ENCODE measurements at places on chromosomes 4 and X.

DNA sequence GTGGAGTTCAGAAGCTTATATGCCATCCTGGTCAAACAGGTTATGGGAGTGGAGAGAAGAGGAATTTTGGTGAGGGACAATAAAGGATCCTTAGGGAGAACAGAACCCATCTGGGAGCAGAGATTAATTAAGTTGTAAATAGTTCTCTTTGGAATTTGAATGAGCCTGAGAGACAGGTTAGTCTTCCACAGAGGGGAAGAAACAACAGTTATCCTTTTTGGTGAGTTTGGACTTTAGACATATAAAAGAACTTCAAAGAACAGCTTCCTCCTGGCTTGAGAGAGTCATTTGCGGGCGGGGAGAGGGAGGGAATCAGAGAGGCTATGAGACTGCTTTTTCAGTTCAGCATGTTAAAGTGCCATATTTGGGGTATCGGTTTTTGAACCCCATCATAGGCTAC, 793.3 kb upstream of the MAGEB2 start:
- DNase-seq = no peak
- no peaks in the 10 kb centered on the region for H3K36me3 ChIP-seq
- H3K4me3 ChIP-seq = no peak overlapping the region
- no peaks in the 10 kb centered on the region for H3K4me1 ChIP-seq

- H3K27ac ChIP-seq = no peak overlapping the region
- DNase-seq = no peak
- H3K36me3 ChIP-seq = no peaks in the 10 kb centered on the region
- H3K4me1 ChIP-seq = no peaks in the 10 kb centered on the region
These were observed 39.5 kb upstream of the ZFX start for GRCh38 chrX:24110069-24110468.

DNA sequence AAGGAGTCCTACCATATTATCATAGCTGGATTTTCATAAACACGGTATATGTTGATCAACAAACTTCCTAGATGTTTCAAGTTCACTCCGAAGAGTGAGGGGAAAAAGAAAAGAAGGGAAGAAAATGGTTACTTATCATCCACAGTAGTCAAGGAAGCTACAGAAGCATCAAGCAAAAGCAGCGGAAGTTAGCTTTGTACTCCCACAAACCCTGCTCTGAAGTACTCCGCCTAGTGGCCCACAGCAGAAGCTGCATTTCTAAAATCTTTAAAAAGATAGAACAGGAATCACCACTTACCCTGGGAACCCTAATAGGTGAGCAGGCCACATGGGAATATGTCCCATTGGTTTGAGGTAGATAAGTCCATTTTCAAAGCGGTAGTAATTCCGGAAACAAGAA, 28.5 kb upstream of the FRG1 start:
- H3K27ac ChIP-seq = no peak overlapping the region
- no peak overlapping the region for H3K4me3 ChIP-seq
- peaks cover 12% of the 10 kb centered on the region for H3K27me3 ChIP-seq
- peaks cover 24% of the 10 kb centered on the region for H3K36me3 ChIP-seq

DNA sequence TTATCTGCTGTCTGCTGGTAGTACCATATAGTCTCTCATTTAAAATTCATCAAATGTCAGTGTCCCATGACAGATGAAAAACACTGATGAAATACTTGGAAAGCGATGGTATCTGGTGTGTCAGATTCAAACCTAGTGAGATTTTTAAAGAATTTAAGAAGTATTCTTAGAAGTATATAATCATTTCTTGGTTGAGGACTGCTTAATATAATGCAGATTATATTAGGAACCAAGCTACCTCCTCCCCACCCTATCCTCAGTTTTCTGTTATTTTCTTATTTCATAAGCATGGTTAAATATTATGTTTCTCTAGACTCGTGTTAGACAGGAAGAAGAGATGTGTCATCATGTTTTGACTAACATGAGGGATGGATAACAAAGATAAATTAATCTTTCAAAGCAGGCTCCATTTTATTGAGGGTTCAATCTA, 118.5 kb downstream of the GLUD2 start:
- H3K27me3 ChIP-seq = no peaks in the 10 kb centered on the region
- H3K4me1 ChIP-seq = peaks cover 4% of the 10 kb centered on the region
- no peak overlapping the region for H3K27ac ChIP-seq

Data from naive thymus-derived CD8-positive, alpha-beta T cell (primary cell).